ENCODE measurements at places on chromosomes 6 and 20.

GRCh38 chr6:1379017-1379787 is 10.2 kb upstream of the FOXF2 start:
- no peak for DNase-seq

DNA sequence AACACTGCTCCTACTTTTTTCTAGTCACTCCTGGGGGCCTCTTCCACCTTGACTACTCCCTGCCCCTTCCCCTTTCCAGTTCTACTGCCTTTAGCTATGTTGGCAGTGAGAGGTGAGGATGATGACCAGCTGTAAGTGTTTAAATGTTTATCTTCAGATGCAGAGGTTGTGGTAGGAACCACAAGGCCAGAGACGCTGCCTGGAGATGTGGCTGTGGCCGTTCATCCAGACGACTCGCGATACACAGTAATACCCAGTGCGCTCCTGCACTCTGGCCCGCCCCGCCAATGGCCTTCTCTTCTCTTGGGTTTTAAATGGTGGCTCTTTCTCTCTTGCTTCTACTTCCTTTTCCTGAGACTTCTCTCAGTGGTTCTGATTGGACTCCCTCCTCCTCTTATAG is 4.6 kb downstream of the VARS2 start:
- DNase-seq: no peak

DNA sequence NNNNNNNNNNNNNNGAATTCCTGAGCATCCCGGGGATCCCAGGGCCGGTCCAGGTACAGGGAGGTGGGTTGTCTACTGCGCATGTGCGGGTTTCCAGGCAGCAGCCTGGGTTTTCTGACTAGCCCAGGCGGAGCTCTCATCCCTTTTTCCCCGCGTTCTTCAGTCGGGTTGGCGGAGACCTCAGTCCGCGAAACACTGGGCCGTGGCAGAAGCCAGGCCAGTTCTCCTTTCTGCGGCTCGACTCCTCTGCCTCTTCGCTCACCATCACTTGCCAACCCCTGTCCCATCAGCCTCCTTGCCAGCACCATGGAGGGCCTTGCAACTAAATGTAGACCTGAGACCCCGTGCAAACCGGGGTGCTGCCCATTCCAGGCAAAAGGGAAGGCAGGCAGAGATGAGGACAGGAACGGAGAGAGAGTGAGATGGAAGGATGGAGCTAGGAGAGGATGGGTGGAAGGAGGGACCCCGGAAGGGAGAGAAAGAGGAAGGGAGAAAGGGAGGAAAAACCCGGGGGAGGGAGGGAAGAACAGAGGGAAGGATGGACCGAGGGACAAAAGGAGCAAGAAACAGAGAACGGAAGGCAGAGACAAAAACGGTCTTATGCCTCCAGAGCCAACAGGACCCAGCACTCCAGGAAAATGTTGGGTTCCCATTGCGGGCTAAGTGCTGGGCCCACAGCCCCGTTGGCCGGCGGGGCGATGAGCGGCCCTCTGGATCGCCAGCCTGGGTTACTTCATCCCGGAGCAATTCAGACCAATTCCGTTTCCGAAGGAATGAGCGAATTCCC is 445.4 kb upstream of the DEFB115 start:
- peak; percentile 54 for DNase-seq

DNA sequence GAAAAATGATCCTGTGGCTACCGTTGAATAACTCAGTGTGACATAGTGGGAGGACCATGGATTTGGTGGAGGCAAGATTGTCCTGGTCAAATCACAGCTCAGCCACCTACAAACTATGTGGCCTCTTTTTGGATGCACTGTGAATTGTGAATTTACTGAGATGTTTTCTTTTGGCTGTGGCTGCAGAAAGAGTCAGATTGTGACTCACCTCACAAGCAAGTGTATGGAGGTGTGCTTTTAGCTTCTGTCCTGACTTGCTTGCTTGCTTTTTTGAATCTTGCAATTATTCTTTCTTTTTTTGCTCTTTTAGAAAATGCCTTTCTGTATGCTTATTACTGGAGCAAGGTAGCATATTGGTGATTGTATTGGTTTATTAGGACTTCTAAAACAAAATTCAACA is 122.9 kb upstream of the FOXO3 start:
- DNase-seq: no peak

DNA sequence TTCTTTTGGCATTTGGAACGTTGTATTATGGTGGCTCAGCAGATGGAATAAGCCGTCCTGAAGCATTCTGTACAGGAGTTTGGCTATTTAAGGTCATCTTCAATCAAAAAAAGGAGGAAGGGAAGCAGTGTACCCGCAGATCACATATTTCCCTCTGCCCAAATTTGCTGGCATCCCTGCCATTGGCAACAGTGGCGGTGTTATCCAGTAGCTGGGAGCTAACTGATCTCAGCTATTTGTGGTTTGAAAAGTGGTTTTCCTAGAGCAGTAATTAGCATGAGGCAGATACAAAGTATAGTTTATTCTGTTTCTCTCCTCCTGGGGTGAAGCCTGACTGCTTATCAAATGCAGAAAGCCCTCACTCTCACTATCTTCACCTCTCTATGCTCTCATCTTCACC is 576.8 kb downstream of the QKI start:
- DNase-seq: no peak

DNA sequence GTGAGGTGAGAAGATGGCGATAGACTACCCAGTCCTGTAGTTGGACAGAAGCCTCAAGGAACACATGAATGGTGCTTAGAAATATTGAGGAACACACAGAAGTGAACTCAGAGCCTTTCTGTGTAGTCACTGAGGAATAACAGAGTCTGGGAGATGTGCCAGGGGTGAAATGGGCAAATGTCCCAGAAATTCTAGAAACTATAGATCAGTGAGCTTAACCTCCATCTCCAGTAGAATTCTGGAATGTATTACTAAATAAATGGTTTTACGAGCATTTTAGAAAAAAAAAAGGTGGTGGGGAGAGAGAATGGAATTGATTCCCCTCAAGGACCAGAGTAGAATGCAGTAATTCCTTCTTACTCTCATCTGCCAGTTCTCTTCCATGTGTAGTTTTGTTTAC is 380.0 kb downstream of the LMBRD1 start:
- no peak for DNase-seq

GRCh38 chr20:25867776-25868649 is 171.4 kb upstream of the ZNF337 start:
- peak; percentile 71 for DNase-seq

GRCh38 chr6:162690158-162690557 is 37.4 kb downstream of the PRKN start:
- no peak for DNase-seq

GRCh38 chr6:39173270-39173669 is 56.0 kb downstream of the KCNK5 start:
- no peak for DNase-seq

DNA sequence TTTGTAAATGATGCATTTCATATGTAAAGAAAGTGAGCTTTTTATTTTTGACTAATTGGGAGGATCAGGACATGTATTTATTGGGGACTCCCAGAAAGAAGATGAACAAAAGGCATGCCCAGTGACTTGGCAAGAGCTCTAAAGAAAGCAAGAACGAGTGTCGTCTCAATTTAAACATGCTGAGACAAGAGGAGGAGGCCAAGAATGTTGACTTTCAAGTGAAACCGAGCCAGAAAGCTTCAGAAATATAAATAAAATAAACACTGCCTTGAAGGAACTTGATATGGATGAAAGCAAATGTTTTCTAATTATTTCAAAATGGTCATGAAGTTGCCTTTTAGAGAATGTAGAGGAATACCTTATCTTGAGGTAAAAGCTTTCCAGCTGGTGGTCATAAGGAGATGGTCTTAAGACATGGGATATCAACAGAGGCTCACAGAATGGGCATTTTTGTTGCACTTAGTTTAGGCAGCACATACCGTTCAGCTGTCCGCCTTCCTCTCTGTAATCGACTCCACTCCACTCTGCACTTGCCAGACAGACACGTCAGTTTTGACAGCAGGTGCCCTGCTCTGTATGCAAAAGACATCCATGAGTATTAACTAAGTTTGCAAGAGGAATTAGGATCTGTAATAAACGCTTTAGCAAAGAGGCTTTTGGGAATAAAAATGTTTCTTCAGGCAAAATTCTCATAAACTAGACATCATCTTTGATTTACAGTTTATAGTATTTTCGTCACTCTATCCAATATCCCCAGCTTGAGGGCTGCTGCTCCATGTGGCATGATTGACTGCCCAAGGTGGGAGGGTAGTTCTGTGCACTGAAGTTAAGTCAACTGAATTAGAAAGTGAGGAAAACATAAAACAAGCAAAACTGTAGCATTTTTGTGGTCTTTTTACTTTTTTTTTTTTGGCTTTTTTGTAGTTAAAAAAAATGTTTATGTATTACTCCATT is 613.1 kb downstream of the PKHD1 start:
- DNase-seq: no peak

Data from CD4-positive, alpha-beta T cell treated with Interleukin-15 for 1 hour (primary cell).